ENCODE measurements at places on chromosomes 3 and 15.

DNA sequence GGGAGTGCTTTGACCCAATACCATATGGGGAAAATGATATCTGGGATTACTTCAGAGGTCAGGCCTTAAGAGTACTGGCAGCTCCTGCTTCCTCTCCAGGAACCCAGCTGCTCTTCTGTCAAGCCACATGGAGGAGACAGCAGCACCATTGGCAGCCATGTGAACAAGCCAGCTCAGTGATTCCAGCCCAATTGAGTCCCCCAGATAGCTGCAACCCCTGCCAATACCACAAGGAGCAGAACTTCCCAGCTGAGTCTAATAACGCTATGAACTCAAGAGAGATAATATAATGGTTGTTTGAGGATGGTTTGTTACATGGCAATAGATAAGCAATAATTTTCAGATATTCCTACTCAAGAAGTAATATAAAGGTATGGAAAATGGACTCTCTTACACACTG lies 126.8 kb upstream of the CPNE4 start:
- DNase-seq = no peak

DNA sequence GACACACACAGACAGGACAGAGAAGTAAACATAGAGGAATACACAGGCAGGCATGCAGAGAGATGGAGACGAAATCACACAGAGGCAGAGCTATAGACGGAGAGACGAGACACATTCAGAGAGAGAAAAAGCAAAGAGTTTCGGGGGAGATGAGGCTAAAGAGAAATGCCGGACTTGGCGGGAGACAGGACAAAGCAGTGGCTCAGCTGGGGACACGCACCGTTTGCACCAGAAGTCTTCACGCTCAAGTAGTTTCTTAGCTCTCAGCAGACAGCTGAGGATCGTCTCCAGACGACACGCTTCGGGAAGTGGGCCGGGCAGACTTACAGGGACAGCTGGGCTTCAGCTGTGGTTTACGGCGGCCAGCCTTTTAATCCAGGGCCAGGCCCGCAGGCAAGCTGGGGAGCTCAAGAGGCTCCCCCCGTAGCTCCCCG lies 56.2 kb upstream of the DLG1 start:
- peak; percentile 44 for DNase-seq

GRCh38 chr3:193842832-193843473 lies 249.9 kb downstream of the OPA1 start:
- DNase-seq = no peak

DNA sequence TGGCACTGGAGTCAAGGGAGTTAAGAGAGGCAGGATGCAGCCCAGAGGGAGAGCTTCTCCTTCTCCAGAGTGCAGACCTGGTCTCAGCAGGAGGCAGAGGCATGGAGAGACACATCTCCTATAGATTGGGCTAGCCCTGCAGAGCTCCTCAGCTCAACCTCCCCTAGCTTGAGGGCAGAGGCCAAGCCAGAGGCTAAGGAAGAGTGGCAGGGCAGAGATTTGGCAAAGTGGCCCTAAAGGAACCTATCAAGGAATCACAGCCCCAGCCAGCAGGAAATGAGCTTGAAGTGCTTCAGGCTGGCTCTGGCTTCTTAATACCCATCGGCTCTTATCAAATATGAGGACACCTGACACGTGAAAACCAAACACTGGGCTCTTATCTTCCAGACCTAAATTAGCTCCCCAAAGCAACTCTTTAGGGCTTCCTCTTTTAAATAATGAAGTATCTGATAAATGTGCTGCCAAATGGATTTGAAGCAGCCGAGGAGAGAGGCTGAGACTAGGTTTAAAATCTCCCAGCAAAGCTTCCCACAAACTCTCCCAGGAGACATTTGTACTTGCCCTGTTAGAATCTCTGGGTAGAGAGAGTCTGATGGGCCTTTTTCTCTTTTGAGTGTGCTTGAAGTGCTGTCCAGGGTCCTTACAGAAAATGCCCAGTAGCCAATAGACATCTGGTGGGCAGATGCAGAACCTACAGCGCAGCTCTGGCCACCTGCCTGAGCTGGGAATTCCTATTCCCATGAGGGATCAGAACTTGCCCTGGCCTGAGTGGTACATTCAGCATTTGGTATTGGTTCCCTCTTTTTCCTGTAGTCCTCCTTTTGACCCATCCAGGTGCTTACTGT lies 271.4 kb downstream of the CLSTN2 start:
- DNase-seq = no peak

DNA sequence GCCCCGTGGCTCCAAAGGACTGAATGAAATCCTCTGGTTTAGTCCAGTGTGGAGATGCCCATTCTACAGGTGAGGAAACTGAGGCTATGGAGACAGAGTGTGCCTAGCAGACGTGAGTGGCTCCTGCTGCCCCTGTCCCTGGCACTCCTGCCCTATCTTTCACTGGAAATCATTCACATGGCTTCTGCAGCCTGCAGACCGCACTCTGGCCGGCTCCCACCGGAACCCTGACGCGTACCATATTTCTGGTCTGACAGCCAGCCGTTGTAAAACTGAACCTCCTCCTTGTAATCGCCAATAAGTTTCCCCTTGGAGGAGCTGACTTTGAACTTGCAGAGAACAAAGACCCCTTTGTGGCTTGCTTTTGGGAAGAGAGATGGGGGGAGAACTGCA lies 136.5 kb downstream of the CHSY1 start:
- DNase-seq = no peak

DNA sequence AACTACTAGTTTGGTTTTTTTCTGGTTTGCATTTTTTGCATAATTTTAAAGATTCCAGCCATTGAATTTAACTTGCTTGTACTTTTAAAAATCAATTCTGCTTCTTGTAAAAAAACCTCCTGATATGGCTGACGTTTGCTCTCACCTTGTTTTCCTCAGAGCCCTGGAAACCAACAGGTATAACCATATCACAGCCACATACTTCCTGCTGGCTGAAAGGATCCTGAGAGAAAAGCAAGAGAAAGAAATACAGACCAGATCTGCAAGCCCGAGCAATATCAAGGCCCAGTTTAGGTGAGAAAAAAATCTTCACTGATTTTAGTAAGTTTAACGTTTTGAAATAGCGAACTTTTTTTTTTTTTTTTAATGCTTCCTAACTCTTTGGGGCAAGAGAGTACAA lies 56.8 kb downstream of the SNRK start:
- no peak for DNase-seq

DNA sequence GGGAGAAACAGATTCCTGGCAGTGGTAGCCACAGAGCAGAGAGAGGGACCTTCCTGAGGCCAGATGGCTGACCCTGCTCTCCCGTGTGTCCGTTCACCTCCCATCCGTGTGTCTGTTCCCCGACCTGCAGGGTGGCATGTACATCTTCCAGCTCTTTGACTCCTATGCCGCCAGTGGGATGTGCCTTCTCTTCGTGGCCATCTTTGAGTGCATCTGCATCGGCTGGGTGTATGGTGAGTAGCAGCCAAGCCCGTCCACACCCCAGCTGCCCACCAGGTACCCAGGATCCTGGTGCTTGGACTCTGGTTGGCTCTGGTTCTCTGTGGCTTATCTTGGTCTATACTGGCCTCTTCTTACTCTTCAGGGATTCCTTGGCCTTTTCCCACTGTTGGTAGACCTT lies 59.5 kb upstream of the SLC6A1 start:
- DNase-seq = no peak

DNA sequence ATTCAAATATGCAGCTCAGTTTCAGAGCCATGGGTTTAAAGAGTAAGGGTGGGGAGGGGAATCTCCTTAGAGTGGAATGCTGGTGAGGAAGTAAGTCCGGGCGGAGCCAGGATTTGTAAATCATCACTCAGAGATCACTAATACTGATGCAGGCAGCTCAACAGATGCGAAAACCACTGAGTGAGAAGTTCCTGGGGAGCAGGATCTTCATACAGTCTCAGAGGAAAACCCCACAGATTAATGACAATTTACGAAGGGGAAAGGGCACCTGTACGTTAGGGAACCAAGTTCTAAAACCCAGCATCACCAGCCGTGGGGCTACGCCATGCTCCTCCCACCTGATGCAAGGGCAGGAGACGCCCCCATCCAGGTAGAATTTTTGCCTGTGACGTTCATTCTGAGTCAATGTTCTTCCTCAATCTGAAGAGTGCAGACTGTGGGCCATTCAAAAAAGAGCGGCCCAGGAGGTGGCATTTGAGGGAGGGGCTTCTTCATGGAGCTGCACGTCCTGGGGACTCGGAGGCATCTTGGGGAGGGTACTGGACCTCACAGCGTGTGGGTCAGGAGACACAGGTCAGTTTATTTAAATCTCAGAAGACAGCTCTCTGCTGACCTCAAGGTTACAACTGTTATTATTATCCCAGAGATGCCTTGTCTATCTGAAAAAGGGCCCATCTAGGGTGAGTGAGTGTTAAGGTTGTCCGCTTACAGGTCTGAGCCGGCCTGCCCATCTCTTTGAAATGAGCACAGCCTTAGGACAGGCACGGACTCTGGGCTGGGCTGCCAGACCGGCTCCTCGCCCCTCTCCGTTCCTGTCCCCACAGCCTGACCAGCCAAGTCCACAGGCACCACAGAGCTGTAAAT lies 228.0 kb downstream of the XXYLT1 start:
- no peak for DNase-seq

GRCh38 chr3:5645692-5646410 lies 458.3 kb downstream of the EDEM1 start:
- DNase-seq = no peak

GRCh38 chr3:112466020-112466419 lies 33.3 kb downstream of the BTLA start:
- no peak for DNase-seq

DNA sequence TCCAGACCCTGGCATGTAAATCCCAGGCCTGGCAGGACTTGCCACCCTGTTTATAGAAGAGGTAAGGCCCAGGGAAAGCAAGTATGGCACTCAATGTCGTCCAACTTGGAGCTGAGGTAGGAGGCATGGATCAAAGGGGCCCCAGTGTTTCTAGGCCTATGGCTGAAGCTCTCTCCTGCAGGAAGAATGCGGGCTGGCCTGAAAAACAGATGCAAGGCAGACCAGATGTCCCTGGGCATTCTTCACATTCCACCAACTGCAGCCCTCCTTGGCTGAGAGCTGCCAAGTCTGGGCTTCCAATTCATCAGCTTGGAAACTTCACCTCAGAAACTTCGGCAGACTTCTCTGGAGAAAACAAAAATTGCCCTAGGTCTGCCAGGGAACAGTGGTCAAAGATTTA lies 22.2 kb downstream of the MESD start:
- DNase-seq = no peak

DNA sequence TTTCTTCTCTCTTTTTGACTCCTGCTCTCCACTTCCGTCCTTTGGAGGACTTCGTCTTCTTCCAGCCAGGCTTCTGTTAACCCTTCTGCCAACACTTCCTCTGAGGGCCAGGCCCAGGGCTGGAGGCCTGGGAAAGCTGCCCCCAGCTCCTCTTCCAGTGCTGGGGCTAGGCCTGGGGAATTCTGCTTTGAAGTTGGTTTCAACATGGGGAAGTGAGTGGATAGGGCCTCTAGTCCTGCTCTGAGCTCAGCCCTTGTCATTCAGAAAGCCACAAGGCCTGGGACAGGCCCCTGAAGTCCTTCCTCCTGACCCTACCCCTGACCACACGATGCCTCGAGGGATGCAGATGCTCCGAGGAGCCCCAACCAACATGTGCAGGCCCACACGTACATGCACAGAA lies 53.9 kb upstream of the HERC1 start:
- DNase-seq = no peak

- no peak for DNase-seq
Observed at GRCh38 chr3:42119561-42120355, 28.6 kb downstream of the TRAK1 start.

DNA sequence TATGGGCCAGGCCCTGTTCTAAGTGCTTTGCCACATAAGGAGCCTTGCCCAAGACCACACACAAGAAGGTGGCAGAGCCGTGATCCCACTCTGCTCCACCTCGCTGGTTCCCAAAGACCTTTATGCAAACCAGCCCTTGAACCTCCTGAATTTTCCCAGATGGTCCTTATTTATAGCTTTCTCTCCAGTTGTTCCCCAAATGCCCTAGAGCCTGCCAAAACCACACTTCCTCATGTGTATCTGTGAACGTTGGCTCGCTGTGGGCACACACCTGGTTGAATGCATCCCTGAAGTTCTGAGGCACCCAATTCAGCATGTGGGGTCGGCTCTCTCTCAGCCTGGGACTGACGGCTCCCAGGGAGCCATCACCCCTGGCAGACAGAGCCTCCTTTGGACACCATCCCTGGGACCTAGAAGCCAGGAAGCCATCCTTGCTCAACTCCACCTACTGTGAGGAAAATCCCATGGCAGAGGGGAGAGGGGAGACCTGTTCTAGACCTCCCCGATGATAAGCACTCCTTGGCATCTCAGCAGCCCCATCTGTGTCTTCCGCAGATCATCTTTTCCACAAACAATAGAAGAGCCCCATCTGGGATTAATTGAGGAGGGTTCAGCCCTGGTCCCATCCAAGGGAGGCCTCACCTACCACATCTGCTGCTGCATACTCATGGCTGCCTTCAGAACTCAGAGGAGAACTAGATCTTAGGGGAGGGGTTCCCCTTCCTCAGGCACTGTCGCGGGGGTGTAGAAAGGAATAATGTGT lies 42.3 kb upstream of the LIMD1 start:
- no peak for DNase-seq

DNA sequence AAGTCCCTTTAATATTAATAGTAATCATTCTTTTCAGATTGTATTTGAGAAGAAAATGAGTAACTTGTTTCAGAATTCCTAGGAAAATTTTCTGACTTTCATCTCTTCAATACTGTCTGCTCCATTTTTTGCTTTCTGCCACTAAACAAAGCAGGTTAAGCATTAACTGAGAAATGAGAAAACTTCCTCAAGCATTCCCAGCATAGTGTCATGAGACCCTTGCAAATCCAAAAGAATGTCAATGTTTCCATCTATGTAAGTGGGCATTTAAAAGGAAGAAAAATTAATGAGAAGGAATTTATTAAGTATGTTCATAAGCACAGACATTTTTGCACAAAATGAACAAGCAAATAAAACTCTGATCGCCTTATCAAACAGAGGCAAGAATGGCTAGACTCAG lies 148.0 kb upstream of the STRIT1 start:
- no peak for DNase-seq

GRCh38 chr15:25667829-25668228 lies 195.3 kb downstream of the ATP10A start:
- DNase-seq = no peak

GRCh38 chr3:52021489-52022268 lies 26.0 kb upstream of the RPL29 start:
- DNase-seq = no peak

- no peak for DNase-seq
Observed at GRCh38 chr15:78329625-78330024, 10.5 kb upstream of the CRABP1 start.

- DNase-seq = no peak
Observed at GRCh38 chr3:12425850-12426579, 58.3 kb upstream of the TSEN2 start.
